Mammary epithelial cell (primary cell): ENCODE measurements at places on chromosomes 7 and 10.

GRCh38 chr7:95454438-95455045 is 19.7 kb upstream of the PON2 start:
- DNase-seq: no peak

- DNase-seq: peak; percentile 16
Measured at GRCh38 chr7:38773430-38773829, 135.6 kb downstream of the VPS41 start.

- no peak for DNase-seq
Measured at GRCh38 chr7:143374561-143374960, 6.6 kb upstream of the ZYX start.

DNA sequence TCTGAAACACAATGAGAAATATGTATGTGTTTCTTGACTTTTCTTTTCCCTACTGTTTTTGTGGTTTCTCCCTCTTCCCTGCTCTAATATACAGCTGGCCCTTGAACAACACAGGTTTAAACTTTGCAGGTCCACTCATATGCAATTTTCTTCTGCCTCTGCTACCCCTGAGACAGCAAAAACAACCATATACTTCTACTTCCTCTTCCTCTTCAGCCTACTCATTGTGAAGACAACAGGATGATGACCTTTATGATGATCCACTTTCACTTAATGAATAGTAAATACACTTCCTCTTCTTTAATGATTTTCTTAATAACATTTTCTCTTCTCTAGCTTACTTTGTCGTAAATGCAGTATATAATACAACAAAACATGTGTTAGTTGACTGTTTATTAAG is 35.0 kb upstream of the DGKB start:
- no peak for DNase-seq

DNA sequence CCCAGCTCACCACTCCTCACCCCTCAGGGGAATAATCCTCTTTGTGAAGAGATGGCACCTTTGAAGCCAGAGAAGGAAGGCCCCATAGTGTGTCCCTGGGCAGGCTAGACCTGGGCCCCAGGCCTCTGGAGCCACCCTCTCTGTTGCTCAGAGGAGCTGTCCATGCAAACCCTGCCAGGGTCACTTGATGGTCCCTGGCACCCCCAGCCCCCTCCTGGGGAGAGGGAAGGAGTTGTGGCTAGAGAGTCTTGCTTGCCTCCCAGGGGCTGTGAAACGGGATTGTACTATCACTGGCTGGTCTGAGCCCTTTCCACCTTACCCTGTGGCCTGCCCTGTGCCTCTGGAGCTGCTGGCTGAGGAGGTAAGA is 5.8 kb downstream of the GHRHR start:
- DNase-seq: no peak

- no peak for DNase-seq
Measured at GRCh38 chr7:43729924-43730248, 563 bp upstream of the COA1 start.

GRCh38 chr10:78362406-78363022 is 328.9 kb downstream of the RPS24 start:
- DNase-seq: no peak

DNA sequence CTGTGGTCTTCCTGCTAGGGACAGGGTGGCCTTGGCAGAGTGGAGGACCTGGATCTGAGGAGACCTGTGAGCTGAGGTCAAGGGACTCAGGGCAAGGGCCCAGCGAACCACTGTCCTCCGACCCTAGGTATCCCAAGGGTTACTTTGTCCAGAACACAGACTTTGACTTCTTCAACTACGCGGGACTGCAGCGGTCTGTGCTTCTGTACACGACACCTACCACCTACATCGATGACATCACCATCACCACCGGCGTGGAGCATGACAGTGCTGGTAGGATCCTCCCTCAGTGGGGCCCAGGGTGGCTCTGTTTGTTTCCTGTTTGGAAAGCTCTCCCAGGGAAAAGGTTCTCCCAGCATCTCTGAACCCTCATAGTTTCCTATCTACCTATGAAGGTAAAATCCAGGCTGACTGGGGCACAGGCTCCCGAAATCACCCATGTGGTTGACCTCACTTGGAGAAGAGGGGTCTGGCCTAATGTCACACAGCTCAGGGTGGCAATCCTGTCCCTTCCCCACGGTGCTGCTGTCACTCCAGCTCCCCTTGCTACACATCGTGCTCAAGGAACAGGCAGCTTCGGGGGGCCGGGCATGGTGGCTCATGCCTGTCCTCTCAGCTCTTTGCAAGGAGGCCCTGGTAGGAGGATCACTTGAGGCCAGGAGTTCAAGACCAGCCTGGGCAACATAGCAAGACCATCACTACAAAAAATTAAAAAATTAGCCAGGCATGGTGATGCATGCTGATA is 57.6 kb downstream of the ZNF727 start:
- DNase-seq: no peak

GRCh38 chr10:58937423-58937822 is 239.0 kb upstream of the PHYHIPL start:
- no peak for DNase-seq

GRCh38 chr7:127678337-127678736 is 26.3 kb downstream of the SND1 start:
- no peak for DNase-seq

GRCh38 chr7:74129887-74130286 is 44.3 kb upstream of the EIF4H start:
- no peak for DNase-seq
